ENCODE measurements at places on chromosomes 2 and 18.

GRCh38 chr2:230268606-230269243 lies 43.2 kb downstream of the SP140 start:
- no peak for DNase-seq

GRCh38 chr18:60377778-60378469 lies 5.3 kb upstream of the MC4R start:
- no peak for DNase-seq

DNA sequence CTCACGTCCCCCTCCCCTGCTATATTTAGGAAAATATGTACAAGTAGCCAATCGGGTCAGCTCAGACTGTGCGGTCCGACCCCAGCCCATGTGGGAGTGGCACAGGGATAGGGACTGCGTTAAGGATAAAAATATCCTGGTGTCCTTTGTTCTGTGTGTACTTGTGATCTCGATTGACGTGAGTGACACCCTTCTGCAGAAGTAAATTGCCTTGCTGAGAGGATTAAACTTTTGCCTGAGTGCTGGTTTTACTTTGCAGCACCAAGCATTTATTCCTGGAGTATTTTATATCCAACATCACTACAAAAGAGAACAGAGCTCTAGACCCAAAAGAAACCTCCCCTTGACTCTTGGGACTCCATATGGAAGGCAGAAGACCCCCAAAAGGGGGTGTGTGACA lies 28.0 kb upstream of the RALBP1 start:
- DNase-seq, result no peak

GRCh38 chr18:50194631-50195532 lies at the start of gene MYO5B:
Gene MYO5B (minus strand): TSS chr18:50195147. CDS start chr18:50194793, 354 bp downstream.
- peak; percentile 77 for DNase-seq

- DNase-seq, result peak; percentile 69
These were observed at the start of gene AFF3 for GRCh38 chr2:100142393-100142792. Gene AFF3 (minus strand): TSS chr2:100142590. CDS start chr2:100104454, 38,136 bp downstream.

DNA sequence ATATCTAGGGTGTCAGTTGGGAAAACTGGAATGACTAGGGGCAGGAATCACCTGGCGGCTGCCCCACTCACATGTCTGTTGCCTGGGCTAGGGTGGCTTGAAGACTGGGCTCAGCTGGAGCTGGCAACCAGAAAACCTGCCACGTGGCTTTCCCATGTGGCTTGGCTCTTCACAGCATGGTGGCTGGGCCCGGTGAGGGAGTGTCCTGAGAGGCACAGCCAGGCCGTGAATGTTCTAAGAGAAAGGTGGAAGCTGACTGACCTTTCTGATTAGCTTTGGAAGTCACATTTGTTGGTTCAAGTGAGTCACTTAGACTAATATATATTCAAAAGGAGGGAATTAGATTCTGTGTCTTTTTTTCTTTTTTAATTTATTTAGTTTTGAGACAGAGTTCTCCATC lies 22.7 kb downstream of the SP5 start:
- DNase-seq, result no peak

DNA sequence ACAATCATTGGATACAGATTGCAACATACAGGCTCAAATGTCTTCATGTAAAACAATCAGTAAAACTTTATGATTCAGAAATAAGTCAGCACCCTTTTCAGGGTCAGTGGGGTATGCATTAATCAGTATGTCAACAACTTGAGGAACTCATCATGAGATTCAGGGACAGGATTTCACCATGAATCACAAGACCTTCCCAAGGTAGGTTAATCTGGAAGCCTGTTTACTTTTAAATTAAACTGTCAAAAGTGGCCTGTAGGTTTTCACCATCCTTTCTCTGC lies 104.8 kb downstream of the SP100 start:
- DNase-seq, result no peak

- peak; percentile 31 for DNase-seq
These were observed 203.8 kb downstream of the TNS1 start for GRCh38 chr2:217798743-217799562.

DNA sequence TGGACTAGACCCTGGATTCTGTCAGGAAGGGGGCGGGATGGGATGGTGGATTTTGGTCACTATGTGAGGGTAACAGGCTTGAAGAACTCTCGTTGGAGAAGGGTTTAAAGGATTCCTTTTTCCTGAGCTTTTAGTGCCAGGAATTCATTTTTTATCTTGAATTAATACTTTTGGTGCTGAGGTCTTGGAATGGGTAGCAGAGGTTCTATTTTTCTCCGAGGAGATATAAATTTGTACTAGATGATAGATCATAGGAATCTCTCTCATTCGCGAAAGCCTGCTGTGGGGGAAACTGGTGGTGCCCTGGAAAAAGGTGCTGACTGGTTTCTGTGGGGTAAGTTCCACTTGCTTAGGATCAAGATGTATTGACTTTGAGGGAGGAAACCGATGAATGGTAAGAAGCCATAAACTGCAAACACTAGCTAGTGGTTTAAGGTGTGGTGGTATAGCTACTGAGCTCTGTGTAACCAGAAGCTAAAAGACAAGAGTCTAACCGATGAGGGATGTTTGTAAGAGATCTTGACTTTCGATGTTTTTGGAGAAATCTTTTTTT lies 706 bp downstream of the AGPS start:
- DNase-seq, result no peak

- DNase-seq, result no peak
These were observed 494.7 kb upstream of the SETBP1 start for GRCh38 chr18:44186001-44186400.

DNA sequence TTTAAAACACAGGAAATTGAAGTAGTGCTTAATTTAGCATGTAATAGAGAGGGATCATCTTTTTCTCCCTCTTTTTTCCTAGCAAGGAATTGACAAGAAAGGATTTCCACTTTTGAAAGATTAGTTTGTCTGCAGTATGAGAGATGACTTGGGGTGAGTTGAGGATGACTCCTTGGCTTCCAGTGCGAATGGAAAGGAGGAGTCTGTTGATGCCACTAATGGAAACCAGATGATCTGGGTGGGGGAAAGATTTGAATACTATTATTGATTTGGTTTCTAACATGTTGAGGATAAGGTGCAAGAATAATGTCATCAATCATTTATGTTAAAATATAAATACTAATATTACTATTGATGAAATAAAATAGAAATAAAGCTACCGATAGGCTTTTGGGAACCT lies 205.4 kb downstream of the PPP1R1C start:
- no peak for DNase-seq

DNA sequence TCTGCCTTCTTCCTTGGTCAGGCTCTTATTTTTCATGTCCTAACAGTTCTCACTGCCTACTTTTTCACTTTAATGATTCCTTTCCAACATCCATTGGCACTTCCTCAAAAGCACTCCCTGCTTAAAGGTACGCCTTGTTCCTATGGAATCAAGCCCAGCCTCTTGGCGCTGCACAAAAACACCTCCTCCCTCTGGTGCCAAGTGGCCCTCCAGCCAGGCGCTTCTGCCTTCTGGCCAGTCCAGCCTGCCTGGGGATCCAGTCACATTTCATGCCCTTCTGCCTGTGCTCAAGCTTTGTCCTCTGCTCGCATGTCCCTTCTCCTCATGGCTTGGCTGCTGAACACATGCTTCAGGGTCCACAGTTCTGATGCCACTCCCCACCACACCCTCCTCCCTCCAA lies 6.3 kb downstream of the TPRKB start:
- DNase-seq, result no peak

DNA sequence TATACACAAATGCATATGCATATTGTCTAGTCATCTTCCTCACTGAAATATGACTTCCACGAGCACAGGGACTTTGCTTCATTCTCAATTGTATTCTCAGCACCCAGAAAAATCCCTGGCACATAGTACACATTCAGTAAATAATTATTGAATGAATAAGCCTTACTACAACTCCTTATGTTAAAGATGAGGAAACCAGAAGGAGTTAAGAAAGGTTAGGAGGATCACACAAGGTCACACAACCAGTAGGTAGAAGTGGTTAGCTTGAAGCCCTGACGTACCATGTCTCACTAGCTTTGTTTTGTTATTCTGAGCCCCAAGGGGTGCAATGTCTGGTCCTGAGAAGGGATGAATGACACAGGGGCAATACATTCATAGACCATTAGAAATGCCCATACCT lies 220.9 kb upstream of the PID1 start:
- DNase-seq, result no peak

DNA sequence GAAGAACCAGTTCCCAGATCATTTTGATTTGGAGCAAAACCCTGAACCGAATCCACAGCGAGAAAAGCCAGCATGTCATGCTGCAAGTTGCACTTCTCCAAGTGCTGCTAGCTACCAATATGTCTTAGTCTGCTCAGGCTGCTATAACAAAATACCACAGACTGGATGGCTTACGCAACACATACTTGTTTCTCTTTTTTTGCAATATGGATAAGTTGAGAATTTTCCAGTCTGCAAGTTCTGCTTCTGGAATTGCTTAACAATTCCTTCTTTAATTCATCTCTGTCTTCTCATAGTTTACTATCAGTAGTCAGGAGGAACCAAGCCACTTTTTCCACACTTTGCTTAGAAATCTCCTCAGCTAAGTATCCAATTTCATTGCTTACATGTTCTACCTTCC lies 105.9 kb upstream of the RBBP8 start:
- DNase-seq, result no peak

DNA sequence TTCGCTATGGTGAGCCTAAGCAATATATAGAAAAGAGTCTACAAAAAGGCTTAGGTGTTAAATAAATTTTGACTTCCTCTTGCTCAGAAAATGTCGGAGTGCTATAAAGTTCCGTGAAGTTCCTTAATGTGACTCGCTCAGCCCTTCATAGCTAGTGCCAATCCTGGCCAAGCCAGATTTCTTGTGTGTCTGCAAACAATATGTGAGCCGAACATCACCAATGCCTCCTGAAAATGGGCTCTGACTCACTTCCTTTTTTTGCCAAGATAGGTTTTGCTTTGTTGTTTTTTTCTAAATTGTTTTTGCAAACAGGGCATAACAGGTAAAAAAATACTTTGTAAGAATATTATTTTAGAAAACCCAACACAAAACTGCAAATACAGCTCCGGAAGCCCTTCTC lies 26.1 kb downstream of the CDC42EP3 start:
- no peak for DNase-seq

GRCh38 chr2:60379684-60380083 lies 173.8 kb downstream of the BCL11A start:
- DNase-seq, result no peak

All from activated effector memory CD4-positive, alpha-beta T cell treated with anti-CD3 and anti-CD28 coated beads, Interleukin-2, amount 50 U/mL, for 16 hours (primary cell).